ENCODE measurements at places on chromosomes 6 and 20.
A peak's percentile ranks its signal among the peaks of the same experiment; 100 is the strongest.

DNA sequence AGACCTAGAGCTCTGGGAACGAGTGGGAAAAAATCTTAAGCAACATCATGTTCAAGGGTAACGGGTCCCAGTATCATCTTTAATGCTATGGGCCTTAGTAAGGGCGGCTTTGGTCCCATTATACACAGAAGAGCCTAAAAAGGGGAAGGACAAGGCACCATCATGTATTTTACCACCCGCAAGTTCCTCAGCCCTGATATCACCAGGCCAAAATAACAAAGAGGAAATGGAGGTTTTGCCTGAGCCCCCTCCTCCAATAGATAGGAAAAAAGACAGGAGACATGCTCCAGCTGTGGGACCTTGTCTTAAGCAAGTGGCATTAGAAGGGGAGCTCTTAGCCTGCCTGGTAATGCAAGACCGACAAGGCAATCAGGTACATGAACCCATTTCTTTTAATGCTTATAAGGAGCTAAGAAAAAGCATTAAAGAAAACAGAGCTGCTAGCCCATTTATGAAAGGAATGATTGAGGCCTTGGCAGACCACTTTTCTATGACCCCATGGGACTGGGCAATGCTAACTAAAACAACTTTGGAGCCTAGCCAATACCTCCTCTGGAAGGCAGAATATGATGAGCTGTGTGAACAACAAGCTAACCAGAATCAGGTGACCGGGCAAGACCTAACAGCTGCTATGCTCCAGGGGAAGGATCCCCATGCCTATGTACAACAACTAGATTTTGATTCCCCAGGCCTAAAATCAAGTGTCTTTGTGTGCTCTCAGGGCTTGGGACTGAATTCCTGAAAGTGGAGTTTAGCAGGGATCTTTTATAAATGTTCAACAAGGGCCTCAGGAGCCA is 23.2 kb downstream of the HLA-DPA1 start:
- DNase-seq, result no peak

- no peak for DNase-seq
These were observed 30.6 kb downstream of the RBM24 start for GRCh38 chr6:17311595-17312311.

- no peak for DNase-seq
These were observed 53.4 kb downstream of the OPRM1 start for GRCh38 chr6:154092326-154092962.

DNA sequence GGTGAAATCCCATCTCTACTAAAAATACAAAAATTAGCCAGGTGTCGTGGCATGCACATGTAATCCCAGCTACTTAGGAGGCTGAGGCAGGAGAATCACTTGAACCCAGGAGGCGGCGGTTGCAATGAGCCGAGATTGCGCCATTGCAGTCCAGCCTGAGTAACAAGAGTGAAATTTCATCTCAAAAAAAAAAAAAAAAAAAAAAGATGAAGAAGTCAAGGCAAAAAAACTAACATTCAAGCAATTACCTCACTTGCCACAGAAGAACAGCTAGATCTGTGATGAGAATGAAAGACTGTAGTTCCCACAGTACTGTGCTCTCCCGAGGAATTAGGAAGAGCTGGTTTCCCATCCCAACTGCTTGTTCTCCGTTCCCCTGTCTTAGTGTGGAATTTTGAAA is 144.7 kb upstream of the ECI2 start:
- DNase-seq, result no peak

- no peak for DNase-seq
These were observed 536.2 kb downstream of the CBLN4 start for GRCh38 chr20:55469074-55469473.

DNA sequence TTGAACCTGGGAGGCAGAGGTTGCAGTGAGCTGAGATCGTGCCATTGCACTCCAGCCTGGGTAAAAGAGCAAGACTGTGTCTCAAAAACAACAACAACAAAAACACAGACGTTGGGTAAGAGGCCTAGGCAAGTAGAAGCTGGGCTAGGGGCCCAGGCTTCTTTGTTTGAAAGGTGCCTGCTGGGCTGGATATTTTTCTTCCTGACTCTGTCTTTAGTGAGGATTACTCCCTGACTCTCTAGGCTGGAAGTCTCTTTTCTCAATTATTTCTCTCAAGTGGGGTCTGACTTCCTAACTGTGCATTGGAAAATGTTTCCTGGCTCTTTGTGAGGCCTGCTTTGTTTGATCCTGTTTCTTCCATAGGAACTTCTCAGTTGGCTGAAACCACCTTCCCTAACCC is 76.5 kb upstream of the DTNBP1 start:
- no peak for DNase-seq

DNA sequence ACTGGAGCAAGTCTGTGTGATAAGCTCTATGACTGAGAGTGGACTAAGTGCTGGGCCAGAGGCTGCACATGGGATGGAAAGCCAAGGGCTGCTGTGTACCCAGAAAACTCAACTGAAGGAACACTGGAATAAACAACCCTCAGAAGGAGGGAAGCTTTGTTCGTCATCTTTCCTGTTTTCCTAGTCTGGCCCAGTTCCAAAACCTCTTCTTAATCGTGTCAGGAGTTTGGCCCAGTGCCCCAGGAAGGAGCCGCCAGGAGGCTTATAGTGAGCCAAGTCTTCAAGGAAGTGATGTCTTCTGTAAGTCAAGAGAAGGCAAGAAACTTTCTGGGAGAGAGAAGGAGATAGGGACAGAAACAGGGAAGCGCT is 23.3 kb upstream of the TOP1 start:
- DNase-seq, result no peak

DNA sequence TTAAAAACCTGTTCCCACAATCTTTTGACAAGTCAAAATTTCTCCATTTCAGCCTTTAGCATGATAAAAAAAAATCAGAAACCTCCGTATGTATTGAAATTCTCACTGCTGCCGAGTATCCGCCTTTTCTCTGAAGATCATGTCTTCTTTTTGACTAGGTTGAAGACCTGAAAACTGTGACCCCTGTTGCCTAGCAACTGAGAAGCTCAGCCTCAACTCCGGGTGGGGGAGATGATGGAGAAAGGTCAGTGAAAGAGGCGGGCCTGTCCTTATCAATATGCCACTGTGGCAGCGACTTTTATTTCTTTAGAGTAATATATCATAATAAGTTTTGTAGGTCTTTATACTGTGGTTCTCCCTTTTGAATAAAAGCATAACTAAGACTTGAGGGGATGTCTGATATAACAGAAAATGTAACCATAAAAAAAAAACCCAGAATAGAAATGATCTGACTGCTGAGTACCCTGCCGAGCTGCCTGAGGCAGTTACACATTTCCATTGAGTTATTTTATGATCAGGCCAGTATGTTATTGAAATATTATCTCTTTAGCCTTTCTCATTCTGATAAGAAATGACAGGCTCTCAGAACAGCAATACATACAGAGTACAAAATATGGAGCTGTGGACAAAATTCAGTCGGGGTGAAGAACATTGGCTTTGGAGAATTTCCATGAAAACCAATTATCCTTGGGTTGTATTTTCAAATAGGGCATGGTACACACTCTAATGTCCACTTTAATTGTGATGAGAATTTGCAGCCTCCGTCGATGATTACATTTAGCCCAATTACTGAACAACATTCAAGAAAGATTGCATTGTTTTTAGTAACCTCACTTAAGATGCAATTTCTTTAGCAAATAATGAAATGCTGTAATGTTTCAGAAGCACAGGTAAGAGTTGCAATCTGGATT is 136.7 kb upstream of the EEF1E1 start:
- no peak for DNase-seq

GRCh38 chr6:33950891-33951889 is 147.4 kb upstream of the MLN start:
- DNase-seq, result no peak

DNA sequence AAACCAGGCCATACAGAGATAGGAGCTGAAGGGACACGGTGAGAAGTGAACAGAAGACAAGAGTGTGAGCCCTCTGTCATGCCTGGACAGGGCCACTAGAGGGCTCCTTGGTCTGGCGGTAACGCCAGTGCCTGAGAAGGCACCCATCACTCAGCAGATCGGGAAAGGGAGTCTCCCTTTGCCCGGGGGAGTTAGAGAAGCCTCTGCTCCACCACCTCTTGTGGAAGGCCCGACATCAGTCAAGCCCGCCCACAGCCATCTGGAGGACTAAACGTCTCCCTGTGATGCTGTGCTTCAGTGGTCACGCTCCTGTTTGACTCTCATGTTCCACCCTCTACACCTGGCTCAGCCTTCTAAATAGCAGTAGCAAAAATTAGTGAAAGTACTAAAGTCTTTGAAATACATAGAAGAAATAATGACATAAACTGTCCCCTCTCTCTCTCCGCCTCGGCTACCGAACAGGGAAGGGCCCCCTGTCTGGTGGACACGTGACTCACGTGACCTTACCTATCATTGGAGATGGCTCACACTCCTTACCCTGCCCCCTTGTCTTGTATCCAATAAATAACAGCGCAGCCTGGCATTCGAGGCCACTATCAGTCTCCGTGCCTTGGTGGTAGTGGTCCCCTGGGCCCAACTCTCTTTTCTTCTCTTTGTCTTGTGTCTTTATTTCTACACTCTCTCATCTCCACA is 66.7 kb downstream of the RPP21 start:
- peak; percentile 66 for DNase-seq

GRCh38 chr20:63895202-63895951 is 451 bp downstream of the DNAJC5 start:
- no peak for DNase-seq

DNA sequence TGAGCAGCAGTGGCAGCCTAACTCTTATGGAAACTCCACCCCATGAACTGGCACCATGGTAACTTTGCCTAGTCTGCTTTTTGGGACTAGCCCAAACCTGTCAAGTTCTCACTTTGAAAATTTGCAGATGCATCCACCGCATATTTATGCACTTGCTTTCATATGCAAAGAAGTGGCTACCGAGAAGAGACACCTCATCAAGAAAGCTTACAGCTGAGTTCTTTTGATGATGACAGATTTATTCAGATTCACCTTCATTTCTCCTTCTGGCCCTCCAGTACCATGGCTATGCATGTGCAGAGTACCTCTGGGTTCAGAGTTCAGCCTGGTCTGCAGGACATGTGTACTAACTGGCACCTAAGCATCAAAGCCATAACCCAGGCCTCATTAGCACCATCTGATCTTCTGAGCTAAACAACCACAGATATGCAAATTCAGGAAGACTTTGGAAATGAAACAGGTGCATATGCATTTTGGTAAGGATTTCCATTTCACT is 154.3 kb upstream of the TENT5A start:
- no peak for DNase-seq

DNA sequence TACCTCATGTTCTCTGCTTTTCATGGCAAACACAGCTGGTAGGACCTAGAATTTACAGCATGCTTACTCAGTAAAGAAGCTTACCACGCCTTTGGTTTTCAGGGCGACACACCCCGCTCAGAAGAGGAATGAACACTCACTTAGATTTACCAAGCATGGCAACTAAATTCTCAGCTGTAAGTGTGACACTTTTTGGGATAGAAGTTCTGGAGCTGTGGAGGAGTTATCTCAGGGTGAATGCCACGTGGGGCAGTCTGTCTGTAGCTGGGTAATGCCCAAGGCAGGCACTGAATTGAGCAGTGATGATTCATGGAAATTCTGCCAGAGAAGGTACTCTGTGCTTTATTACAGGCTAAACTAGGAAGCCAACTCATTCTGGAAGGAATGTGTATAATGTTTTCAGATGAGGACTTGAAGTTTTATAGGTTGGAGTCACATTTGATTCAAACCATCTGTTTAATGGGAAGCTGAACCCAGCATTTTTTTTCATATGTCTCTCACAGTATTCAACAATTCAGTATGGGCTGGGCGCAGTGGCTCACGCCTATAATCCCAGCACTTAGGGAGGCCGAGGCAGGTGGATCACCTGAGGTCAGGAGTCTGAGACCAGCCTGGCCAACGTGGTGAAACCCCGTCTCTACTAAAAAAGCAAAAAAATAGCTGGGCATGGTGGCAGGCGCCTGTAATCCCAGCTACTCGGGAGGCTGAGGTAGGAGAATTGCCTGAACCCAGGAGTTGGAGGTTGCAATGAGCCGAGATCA is 3.5 kb upstream of the PRIM2 start:
- DNase-seq, result no peak

DNA sequence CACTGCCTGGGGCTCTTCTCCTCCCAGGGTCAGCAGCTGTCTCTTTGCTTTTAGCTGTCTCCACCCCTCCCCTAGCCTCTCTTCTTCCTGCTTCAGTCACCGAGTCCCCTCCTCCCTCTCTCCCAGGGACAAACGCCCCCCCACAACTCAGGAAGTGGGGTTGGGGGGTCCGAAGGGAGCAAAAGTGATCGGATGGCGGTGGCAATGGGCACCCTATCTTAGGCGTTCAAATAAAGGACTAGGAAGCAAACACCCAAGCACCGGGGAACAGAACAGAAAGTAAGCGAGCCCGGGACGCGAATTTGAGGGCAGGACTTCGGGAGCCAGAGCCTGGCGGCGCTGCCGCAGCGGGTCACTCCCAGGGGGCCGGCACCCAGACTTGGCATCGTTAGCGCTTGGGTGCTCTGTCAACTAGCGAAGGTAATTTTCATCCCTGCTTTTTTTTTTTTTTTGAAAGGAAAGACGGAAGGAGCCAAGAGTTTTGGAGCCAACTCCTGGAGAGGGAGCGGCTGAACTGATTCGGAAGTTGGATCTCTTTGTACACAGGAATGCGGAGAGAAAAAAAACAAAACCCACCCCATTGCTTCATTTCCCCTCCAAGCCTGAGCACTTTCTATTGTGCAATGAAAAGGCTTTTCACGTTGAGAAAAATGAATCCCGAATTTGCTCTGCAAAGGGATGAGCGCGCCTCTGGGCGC is 815 bp upstream of the ITPR3 start:
- peak; percentile 63 for DNase-seq

- DNase-seq, result no peak
These were observed 98.5 kb upstream of the TMEM170B start for GRCh38 chr6:11439017-11439420.

DNA sequence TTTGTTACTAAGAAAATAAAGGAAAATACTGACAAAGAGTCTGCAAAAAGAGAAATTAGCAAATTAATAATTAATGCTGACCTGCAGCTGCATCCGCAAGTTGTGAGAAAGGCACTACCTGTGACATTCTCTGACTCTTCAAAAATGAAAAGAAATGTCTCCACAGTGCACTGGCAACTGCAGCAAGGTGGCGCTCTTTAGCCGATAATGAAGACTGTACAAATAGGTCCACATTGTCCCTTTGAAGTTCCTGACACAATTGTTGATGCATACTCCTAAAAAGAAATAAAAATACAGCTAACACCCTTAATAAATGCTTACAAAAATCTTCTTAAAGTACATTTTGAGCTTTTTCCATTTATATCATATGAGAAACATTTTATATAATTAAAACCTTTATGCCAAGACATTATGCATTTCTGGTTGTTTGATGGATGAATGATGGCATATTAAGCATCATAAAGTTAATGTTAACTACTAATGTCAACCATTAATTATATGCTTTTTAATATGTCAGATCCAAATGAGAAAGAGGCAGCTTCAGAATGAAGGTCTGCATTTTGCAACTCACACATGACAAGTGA is 96.5 kb downstream of the MMS22L start:
- DNase-seq, result peak; percentile 70

All from activated CD4-positive, alpha-beta T cell treated with anti-CD3 and anti-CD28 coated beads, Interleukin-2, amount 50 U/mL, for 48 hours (primary cell).